ENCODE measurements at places on chromosomes 7 and 10.

DNA sequence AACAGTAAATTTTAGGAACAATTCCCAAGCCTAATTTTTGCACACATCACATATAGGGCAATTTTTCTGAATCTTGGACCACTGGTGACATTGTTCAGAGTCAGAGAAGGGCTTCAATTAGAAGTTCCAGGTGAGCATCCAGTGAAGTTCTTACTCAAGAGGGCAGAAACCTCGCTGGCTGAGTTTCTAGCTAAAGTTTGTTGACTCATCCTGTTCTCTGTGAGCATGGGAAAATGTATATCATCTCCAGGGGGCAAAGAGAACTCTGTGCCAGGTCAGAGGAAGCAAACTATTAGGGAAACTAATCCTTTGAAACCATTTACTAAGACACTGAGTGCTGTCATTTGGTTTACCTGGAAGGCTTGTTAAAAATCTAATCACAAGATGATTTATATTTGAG is 695.6 kb upstream of the IGFBP3 start:
- no peak for DNase-seq

- DNase-seq = no peak
These were observed 107.4 kb upstream of the GLCCI1 start for GRCh38 chr7:7861211-7861633.

DNA sequence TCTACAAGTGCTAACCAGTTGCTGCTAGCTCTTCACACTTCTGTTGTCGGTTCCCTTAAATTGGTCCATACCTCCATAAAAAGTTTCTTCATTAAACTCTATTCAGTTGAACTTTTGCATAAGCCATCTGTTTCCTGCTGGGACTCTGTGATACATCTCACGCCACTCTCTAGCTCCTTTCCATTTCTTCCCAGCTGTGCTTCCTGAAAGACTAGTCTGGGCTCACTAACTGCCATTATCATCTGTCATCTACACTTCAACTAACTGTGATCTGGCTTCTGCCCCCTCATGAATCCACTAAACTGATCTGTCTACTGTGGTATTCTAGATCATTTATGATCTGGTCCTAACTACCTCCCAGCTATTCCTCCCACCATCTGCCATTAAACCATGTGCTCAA is 78.3 kb downstream of the ELAPOR2 start:
- DNase-seq = no peak

DNA sequence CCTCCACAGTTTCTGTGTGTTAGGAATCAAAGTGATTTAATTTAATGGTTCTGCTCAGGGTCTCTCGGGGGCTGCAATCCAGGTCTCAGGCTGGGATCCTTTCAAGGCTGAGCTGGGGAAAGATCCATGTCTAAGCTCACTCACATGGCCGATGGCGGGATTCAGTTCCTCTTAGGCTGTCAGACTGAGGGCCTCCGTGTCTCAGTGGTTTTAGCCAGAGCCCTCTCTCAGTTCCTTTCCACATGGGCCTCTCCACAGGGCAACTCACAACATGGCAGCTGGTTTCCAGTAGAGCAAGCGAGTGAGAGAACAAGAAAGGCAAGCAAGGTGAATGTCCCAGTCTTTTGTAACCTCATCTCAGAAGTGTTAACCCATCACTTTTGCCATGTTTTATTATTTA is 26.9 kb downstream of the CAV1 start:
- no peak for DNase-seq

DNA sequence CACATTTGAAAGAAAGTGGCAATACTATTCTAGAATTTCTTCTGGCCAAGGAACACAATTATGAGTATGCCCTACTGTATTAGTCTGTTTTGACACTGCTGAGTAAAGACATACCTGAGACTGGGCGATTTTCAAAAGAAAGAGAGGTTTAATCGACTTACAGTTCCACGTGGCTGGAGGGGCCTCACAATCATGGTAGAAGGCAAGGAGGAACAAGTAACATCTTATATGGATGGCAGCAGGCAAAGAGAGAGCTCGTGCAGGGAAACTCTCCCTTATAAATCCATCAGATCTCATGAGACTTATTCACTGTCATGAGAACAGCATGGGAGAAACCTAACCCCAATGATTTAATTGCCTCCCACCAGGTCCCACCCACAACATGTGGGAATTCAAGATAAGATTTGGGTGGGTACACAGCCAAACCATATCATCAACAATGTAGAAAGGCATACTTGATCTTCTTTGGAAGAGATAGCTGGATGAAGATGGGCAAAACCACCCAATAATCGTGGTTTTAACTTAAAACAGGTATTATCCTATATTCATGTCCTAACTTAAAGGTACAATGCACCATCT is 113.9 kb downstream of the ETV1 start:
- no peak for DNase-seq

DNA sequence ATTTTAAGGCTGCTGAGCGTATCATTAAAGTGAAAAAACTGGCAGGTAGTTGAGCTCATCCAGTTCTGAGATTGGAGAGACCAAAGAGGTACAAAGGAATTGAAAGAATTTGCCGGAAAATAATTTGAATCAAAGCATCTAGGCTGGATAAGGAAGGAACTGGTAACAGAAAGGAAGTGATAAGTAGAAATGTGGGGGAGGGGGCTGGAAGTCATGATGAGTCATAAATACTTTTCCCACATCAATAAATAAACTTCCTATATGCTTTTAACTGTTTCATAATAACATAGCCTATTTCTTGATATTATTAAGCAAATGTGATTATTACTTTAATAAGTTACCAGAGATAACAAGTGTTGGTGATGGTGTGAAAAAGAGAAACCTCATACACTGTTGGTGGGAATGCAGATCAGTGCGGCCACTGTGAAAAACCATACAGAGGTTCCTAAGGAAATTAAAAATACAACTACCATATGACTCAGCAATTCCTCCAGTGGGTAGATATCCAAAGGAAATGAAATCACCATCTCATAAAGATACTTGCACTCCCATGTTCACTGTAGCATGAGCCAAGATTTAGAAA is 27.0 kb downstream of the ZNF438 start:
- no peak for DNase-seq

- DNase-seq = no peak
These were observed 160.7 kb upstream of the ZNF32 start for GRCh38 chr10:43809211-43809930.

DNA sequence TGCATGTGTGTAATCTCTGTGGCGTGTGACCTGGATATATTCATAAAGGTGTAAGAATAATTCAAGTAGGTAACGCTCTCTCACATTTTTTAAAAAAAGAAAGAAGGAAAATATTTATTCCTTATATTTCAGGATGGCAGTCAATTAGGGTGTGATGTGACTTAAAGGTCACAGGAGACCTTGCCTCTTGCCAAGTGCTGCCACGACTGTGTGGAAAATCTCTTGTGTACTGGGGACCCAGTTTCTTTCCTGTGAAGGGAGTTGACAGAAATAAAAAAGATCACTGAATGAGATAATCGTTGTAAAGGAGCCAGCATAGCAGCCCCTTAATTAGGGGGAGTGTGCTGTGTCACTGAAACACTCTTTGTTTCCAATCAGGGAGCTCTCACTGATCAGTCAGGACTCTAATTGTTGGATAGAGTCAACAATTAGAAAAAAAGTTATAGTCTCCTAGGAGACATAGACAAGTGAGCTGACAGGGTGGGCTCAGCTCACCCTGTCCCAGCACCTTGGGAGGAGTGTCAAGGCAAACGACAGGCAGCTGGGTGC is 31.1 kb downstream of the PTPRE start:
- DNase-seq = no peak

GRCh38 chr7:71842381-71842780 is 569.8 kb downstream of the CALN1 start:
- DNase-seq = no peak

GRCh38 chr7:46723003-46723402 is 801.9 kb upstream of the IGFBP3 start:
- no peak for DNase-seq

DNA sequence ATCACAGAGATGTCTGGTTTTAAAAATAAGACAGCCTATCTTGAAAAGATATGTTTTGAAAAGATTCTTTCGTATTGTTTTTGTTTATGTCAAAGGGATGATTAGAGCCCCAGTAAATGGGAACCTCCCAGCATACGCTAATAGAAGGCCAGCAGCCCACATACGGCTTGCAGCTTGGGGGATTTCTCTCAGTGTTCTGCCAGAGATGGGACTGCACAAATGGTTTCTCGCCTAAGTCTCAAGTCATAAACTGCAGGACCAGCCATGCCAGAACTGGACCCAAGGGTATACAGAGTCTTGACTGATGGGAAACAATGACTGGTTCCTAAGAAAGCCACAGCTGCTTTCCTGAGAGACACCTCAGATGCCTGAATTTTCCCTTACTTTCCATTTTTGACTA is 306.9 kb upstream of the DGKB start:
- DNase-seq = no peak

- no peak for DNase-seq
These were observed 80.8 kb upstream of the LEP start for GRCh38 chr7:128160296-128160695.

GRCh38 chr10:24360282-24361127 is 151.6 kb downstream of the KIAA1217 start:
- no peak for DNase-seq

- no peak for DNase-seq
These were observed 187.6 kb downstream of the TEX36 start for GRCh38 chr10:125495386-125495785.

DNA sequence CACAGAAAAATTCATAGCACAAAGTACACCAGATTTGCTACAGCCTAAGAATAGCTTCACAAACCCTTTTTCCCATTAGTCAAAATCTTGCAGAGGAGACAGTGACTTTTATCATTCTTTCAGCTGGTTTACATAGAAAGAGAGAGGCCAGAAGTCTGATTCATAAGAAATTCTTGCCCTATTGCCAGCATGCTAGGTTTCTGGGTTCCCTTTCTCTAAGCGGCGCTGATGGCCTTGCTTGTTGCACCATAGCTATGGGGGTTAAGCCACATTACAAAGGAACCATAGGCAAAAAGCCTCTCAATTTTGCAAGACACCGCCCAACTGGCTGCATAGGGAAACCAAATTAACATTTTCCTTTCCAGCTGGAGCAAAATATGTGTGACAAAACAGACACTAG is 87.4 kb downstream of the ZNF467 start:
- DNase-seq = no peak

- no peak for DNase-seq
These were observed 337.2 kb downstream of the TNS3 start for GRCh38 chr7:47244692-47245091.

DNA sequence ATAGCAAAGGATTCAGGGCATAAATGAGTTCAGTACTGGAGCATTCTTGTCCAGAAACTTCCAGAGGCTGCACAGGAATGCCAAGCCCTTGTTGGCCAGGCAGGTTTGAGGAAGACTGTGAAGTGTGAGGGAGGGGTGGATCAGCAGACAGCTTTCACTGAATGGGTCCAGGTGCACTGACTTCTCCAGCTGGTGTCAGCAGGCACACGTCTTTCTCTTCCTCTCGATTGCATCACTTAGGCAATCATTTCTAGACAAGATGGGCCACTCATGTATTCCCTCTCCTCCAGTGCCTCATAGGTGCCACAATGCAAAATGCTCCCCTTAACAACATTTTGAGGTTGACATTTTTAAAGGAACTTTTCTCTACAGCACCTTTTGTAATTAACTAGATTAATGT is 15.6 kb upstream of the PLEKHS1 start:
- DNase-seq = no peak

Measured in stimulated activated CD4-positive, alpha-beta T cell treated with anti-CD3 and anti-CD28 coated beads, Interleukin-15, amount 100 ng/mL, for 1 hour (primary cell).